ENCODE measurements at places on chromosomes 16 and 17.
A peak's percentile ranks its signal among the peaks of the same experiment; 100 is the strongest.

DNA sequence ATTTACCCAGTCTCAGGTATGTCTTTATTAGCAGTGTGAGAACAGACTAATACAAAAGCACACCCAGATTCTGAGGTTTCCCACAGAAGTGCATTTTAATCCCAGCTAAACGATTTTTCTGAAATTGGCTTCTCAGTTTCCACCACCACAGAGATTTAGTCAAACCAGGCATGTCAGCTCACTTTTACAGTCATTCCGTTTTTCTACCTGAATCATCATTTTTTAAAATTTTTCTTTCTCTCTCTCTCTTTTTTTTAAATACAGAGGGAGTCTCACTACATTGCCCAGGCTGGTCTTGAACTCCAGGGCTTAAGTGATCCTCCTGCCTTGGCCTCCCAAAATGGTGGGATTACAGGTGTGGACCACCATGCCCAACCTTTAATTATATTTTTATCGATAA is 389.1 kb downstream of the HAPSTR1 start:
- DNase-seq: no peak

GRCh38 chr17:48374650-48375230 is 55.3 kb downstream of the SKAP1 start:
- no peak for DNase-seq

GRCh38 chr16:65071433-65072311 is 50.2 kb downstream of the CDH11 start:
- DNase-seq: peak; percentile 90

DNA sequence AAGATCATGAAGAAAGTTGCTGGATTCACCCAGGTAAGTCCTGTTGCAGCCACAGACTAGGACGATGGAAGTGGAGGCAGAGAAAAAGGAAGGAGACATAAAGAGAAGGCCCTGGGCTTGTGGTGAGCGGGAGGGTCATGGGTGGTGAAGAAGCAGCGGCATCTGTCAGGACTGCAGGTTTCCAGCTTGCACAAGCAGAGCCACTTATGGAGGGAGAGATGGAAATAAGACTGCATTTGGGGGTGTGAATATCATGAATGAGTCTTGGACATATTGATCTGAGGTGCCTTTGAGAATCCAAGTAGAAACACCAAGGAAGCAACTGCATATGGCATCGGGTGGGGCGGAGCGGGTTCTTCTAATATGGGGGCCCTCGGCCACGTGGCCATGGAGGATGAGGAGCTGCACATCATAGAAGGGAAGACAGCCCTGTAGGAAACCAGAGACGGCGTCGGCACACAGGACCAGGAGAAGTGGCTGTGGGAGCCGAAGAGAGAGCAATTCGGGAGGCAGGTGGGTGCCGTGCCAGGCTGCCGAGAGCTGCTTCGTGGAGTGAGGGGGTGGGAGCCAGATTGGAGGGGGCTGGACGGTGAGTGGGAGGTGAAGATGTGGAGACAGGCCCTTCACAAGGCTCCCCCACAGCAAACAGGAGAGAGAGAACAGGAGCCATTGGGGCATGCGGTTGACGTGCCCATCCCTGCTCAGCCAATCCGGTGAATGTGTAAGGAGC is 243.5 kb downstream of the GSG1L start:
- peak; percentile 18 for DNase-seq

- no peak for DNase-seq
Observed at GRCh38 chr16:49800441-49800840, 55.5 kb downstream of the ZNF423 start.

GRCh38 chr17:35715416-35715815 is 16.0 kb upstream of the RASL10B start:
- no peak for DNase-seq

- no peak for DNase-seq
Observed at GRCh38 chr17:11047228-11047627, 193.8 kb upstream of the SHISA6 start.

DNA sequence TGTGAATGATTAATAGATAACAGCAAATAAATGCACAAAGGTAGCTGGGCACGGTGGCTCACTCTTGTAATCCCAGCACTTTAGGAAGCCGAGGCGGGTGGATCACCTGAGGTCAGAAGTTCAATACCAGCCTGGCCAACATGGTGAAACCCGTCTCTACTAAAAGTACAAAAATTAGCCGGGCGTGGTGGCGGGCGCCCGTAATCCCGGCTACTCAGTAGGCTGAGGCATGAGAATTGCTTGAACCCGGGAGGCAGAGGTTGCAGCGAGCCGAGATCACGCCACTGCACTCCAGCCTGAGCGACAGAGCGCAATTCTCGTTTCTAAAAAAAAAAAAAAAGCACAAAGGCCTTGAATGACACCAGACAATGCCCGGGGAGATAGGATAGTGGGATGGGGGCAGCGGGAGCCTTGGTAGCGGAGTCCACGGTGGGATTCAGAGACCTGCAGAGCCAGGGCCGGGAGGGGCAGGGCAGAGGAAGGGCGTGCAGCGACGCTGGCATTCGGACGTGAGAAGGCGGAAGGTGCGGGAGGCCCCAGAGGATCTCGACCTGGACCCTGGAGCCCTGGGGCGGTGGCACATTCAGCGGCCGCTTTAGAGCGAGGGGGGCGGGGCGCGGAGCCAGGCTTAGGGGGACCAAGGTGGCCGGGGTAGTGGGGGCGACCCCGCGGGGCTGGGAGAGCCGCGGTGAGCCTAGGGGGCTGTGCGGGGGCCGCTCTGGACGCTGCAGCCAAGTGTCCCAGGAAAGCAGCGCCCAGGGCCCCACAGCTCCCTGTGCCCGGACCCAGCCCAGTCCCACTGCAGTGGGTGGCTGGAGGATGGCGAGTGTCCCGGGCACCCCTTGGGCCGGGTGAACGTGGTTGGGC is 999 bp upstream of the FLYWCH2 start:
- DNase-seq: no peak

GRCh38 chr17:73706858-73707257 is 62.6 kb upstream of the SDK2 start:
- no peak for DNase-seq

DNA sequence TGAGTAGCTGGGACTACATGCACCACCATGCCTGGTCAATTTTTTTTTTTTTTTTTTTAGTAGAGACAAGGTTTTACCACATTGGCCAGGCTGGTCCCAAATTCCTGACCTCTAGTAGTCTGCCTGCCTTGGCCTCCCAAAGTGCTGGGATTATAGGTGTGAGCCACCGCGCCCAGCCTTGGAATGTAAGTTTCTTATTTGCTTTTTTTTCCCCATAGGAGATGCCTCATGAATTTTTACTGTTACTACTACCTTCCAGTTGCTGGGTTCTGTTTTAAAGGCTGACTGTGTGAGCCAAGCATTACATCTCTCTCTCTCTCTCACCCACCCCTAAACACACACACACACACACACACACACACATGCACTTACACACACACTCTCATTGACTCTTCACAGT is 112.6 kb downstream of the RGS9 start:
- no peak for DNase-seq

DNA sequence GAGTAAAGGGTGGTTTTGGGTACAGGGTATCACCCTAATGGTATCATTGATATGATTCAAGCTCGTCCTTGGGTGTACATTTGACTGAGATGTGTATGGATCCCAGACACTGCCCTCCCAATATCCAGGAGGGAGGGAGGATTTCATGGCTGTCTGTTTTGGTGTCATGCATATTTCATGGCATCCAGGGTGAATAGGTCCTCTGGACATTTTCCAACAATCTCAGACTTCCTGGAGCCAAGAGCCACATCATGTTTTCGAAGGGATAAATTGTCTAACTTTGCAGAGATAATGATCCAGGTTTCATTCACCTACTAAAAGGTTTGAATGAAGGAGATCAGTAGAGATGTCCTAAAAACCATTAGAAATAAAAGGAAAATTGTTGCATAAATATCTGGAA is 431.9 kb downstream of the SHISA9 start:
- DNase-seq: no peak

- DNase-seq: no peak
Observed at GRCh38 chr16:70737377-70738082, 51.7 kb upstream of the MTSS2 start.

DNA sequence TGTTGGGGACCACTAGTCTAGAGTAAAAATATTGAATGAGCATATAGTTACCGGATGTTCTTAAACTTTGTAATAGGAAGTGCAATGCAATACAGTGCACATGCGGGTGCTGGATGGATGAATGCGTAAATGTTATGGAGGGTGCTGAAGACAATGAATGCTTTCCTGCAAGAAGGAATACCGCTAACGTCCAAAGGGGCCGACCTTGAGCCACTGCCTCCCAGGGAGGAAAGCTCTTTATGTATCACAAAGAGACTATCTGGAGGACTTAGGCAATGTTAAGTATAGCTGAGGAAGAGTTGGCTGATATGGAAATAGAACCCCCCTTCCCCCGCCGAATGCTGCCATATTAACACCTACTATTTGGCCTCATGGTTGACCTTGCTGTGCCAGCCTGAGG is 27.5 kb upstream of the SHCBP1 start:
- no peak for DNase-seq

DNA sequence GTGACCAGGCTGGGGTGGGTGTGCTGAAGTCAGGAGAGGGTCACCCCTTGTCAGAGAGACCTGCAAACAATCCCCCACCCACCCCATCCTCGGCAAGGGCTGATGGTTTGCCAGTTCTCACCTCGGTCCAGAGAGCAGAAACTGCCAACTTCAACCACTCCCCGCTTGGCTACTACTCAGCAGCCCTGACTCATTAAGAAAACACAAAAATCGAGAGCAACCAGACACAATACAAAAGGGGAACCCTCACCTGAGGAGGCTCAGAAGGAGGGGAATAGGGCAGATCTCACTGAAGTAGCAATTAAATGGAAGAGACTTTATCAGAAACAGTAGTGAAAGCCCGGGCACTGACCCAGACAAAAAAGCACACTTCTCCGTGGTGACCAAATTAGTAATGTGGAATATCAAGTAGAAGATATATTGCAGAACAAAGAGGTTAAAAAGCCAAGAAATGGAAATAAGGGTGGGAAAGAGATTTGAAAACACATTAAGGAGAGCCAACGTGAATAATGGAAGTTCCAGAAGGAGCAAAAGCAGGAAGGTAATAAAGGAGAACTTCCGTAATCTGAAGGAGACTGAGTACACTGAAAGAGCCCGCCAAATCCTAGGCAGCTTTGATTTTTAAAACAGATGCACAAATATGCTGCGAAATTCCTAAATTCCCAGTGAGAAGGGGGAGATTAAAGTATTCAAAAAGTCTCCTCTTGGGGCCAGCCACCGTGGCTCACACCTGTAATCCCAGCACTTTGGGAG is 23.6 kb downstream of the CENPV start:
- no peak for DNase-seq

- DNase-seq: no peak
Observed at GRCh38 chr17:35865412-35866340, 3.0 kb downstream of the HEATR9 start.

DNA sequence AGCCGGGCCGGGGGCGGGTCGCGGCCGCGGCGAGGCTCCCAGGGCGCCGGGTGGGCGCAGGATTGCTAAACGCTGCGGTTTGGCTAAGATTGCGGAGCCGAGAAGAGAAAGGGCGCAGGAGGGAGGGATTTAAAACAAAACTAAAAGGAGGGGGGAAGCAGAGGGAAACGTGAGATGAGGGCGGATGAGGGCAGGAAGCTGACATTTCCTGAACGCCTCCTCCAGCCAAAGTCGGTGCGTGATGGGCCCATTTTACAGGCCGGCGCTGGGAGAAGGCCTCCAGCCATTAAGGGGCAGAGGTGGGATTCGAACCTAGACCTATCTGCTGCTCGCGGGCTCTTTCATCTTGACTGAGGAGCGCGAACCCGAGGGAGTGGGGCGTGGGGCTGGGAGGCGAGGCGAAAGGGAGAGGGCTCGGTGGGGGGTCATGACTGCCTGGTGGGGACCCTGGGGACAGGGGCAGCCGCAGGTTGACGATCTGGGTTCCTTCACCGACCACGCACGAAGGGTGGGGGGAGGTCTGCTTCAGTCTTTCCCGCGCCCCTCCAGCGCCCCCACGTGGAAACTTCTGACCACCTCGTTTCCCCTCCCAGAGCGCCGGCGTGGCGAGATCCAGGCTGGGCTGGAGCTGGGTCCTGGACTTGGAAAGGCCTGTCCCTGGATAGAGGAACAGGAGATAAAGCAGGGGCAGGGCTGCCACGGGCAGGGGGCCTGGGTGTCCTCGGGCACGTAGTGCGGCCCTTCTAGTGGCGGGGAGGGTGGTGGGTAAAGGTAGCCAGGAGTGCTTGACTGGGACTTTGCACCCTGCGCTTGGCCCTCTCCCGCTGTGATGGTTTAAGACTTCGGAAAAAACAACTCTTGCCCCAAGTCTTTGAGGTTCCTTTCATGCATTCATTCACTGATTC is 3.8 kb upstream of the TAC4 start:
- DNase-seq: peak; percentile 92

GRCh38 chr16:53052519-53053501 is at the start of gene CHD9NB:
TSS of gene CHD9NB (minus strand) at chr16:53052897. CDS start at chr16:53044158, 8,739 bp downstream.
- DNase-seq: no peak

DNA sequence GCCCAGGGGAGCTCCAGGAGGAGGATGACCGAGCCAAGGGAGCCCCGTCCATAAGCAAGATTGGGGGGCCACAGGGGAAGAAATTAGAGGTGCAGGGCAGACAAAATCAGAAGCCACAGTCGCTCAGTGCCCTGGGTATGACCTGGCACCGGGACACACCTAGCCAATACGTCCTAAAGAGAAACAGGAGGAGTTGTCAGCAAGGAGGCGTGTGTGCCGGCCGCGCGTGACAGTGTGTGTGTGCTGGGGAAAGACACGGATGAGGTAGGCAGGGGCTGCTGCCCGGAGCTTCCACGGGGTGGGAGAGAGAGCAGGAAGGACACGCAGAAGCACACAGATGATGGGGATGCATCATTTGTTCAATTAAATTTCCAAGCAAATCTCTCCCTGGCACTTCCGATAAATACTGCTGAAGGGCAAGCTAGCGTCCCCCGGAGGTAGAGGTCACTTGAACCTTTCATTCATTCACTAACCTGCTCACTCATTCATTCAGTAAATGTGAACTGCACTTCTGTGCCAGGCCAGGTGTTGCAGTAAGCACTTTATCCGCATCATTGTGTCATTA is 38.0 kb downstream of the C16orf95 start:
- DNase-seq: no peak

DNA sequence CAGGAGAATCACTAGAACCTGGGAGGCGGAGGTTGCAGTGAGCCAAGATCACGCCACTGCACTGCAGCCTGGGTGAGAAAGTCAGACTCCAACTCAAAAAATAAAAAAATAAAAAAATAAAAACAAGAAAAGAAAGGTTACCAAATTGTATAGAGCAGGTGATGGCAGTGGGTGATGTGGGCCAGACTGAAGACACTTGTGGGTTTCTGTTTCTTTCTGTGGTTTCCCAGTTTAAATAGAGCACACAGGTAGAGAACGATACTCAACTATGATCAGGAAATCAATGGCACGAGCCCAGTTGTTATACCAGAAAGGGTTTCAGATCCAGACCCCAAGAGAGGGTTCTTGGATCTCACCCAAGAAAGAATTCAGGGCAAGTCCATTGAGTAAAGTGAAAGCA is 32.6 kb downstream of the NUBP1 start:
- no peak for DNase-seq
